ENCODE measurements at places on chromosomes 16 and 17.

- no peak for DNase-seq
Observed at GRCh38 chr16:70796301-70796700, 4.7 kb downstream of the VAC14 start.

GRCh38 chr16:30740364-30741251 is 7.6 kb upstream of the PHKG2 start:
- DNase-seq: no peak

- no peak for DNase-seq
Observed at GRCh38 chr17:66935717-66936116, 28.8 kb upstream of the CACNG4 start.

DNA sequence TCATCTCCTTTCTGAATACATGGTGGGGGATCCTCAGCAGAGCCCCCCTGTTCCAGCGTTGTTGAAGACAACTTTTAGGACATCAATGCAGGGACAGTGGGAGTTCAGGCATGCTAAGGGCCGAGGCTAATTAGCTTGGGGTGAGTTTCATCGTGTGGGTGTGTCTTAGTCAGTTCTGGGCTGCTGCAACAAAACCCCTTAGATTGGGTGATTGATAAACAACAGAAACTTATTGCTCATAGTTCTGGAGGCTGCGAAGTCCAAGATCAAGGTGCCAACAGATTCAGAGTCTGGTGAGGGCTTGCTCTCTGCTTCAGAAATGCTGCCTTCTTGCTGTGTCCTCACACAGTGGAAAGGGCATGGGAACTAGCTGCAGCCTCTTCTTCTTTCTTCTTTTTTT is 214.0 kb downstream of the NTN1 start:
- DNase-seq: no peak

DNA sequence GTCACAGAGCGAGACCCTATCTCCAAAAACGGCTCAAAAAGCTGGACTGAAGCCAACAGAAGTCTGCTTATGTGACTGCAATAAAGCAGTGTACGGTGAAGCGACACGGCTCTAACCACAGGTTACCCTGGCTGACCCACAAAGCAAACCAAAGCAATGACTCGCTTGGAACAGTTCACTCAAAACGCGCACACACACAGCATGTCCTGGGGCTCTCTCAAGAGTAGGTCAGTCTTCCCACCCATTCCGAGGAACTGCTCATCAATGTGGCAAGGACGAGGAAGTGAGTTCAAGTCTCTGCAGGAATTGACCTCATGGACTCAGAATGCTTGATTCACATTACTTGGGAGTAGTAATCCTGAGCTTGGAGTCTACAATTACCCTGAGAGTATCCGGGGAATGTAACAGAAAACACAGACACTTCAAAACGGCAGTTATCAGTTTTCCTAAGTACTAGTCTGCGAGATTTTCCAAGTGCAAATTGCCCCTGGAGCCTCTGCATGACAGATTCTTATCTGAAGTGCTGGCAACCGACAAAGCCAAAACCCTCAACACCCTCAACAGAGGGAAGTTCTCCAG is 25.4 kb downstream of the PELP1 start:
- peak; percentile 50 for DNase-seq

- no peak for DNase-seq
Observed at GRCh38 chr16:58366247-58367031, 25.8 kb upstream of the GINS3 start.

DNA sequence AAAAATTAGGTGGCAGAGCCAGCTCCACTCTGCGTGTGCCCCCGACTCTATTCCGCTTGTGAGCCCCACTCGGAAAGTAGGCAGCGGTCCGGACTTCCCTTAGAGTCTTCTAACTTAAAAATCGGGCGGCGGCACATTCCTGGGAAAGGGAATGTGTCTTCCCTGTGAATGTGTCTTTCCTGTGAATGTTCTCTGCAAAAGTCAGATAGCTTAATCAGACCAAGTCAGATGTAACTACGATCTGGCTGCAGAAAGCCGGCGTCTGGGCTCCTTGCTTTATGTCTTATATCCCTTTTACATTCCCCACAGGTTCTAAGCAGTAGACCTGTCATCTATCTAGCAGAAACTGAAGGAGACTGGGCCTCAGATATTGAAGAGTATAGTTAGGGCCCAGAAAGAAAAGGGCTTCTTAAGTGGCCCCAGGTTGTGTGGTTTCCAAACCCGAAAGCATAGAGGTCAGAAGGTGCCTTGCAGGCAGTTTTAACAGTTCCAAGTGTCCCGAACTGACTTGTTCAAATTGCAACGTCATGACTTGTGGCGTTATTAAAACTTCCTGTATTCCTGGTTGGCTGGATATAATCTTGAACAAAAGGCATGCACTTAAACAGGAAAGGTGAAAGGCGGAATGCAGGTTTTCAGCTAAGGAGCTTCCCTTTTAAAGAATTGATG is 601 bp downstream of the PHKB start:
- no peak for DNase-seq

DNA sequence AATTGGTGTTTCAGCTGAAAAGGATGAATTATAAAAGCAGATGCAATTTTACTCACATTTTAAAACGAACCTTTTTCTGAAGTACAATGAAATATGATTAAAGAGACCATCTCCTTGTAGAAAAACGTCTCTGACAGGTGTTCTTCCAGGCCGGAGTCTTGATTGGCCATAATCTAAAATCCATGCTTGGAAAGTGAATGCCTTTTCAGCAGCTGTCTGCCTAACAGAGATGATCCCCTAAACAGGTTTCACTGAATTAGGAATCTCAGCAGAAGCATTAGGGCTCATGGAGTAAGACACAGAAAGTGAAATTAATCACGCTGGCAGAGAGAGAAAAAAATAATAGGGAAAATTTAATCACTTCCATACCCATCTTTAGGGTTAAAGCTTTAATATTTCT is 39.3 kb upstream of the IRX5 start:
- DNase-seq: no peak

- no peak for DNase-seq
Observed at GRCh38 chr16:228151-228851, 948 bp downstream of the LUC7L start.

- DNase-seq: no peak
Observed at GRCh38 chr16:31875928-31876547, 2.4 kb downstream of the ZNF267 start.

- DNase-seq: no peak
Observed at GRCh38 chr17:13346081-13346533, 255.6 kb downstream of the HS3ST3A1 start.

DNA sequence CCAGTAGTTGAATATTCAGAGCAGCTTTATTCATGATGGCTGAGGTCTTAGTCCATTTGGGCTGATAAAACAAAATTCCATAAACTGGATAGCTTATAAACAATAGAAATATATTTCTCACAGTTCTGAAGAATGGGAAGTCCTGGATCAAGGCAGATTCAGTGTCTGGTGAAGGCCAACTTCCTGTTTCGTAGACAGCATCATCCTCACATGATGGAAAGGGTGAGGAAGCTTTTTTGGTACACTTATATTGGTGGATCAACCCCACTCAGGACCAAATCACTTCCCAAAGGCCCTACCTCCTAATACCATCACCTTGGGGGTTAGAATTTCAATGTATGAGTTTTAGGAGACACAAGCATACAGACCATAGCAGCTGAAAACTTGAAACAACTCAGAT is 224.2 kb downstream of the CYB561 start:
- no peak for DNase-seq

- DNase-seq: no peak
Observed at GRCh38 chr16:53949715-53950410, 245.9 kb downstream of the FTO start.

DNA sequence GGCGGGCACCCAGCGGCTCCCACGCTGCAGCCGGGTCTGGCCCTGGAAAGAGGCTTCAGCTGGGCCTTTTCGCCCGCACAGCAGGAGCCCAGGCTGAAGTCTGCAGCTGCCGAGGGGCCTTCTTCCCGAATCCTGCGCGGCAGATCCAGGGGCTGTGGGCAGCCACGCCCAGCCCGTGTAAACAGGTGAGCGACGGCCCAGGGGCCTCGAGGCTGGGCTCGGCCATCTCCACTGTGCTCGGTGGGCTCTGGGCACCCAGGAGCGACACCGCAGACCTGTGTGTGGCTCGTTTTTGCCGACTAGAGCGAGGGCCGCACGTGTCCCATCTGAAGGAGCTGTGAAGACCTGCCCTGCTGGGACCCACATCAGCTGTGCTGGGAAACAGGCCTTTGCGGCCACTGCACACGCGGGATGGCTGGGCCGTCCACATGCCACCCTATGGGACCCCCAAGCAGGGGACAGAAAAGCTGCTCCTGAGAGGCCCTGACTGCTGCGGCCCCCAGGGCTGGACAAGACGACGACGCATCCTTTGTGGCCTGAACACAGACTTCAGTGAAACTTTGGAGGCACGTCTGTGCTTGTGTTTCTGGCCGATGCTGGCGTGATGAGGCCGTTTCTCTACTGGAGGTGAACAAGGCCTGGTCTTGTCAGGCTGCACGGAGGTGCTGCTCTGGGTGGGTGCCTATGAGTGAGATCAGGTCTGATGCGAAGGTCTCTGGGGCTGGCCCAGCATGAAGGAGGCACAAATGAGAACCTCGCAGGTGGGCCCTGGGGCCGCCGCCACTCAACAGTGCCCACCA is 5.2 kb upstream of the APRT start:
- no peak for DNase-seq

- no peak for DNase-seq
Observed at GRCh38 chr16:83624429-83625120, 183.2 kb upstream of the HSBP1 start.

DNA sequence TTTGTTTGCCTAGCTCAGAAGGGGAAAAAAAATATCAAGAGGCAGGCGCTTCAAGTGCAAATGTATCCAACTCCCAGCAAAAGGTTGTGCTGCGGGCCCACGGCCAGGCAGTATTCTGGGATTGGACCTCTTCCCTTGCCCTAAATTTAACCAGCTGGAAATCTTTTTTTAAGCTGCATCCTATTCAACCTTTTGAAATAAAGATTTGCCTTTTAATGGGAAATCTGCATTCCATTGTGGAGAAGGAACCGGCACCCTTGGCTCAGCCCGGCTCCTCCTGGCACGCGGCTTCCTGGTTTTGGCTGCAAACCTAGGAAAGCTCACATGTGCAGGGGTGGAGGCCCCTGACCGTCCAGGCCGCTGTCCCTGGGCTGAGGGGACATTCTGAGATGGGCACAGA is 38.8 kb upstream of the ENPP7 start:
- DNase-seq: no peak

DNA sequence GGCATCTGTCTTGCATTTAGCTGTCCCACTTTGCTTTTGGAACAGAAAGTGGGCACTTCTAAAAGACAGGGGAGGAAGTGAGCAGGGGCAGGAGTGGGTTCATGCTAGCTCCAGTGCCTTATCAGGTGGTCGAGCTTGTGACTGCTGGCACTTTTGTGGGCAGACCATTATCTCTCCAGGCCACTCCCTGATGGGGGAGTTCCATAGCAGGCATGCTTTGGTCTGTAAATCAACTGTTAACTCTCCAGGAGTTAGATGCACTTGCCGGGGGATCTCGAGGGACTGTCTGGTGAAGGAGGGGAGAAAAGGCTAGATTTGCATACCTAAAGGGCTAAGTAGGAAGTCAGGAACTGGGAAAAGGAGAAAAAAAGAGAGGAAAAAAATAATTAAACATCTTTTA is 9.3 kb upstream of the CARD14 start:
- DNase-seq: no peak

DNA sequence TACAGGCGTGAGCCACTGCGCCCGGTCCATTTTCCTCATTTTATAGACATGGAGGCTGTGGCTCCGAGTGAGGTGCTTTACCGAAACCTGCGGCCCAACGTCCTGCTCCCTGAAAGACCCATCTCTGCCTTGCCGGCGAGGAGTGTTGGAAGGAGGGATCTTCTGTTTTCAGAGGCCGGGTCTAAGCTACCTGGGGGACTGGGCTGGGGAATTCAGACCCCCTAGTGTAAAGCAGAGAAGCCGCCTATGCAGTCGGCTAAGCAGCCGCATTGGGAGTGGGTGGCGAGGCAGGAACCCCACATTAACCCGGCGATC is 16.3 kb downstream of the MEOX1 start:
- DNase-seq: no peak

GRCh38 chr17:32483451-32484019 is 3.3 kb upstream of the CDK5R1 start:
- no peak for DNase-seq

DNA sequence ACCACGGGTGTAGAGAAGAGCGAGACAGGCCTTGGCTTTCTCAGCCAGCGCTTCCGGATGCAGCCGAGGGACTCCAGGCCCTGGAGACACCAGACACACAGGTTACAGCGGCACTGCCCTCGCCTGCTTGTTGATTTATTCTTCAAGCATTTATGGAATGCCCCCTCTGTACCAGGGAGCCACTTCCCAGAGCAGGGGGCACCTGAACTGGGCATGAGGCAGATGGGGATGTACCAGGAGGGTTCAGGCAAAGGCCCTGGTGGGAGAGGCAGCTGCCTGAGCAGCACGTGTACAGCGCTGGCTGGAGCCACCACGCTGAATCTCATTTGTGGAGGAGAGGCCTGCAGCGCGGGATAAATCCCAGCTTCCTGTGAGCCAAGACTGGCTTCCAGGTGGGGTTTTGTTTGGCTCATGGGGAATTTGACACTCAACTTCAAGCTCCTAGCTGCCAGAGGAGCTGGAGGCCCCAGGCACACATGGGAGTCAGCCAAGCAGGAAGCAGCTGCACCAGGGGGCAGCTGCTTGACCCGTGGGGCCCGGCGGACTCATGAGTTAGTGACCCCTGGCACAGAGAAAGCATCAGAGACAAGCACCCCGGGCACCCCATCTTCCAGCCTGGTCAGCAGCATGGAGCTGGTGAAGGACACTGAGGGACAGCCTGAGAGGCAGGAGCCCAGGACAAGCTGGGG is 59.7 kb downstream of the IL21R start:
- no peak for DNase-seq

DNA sequence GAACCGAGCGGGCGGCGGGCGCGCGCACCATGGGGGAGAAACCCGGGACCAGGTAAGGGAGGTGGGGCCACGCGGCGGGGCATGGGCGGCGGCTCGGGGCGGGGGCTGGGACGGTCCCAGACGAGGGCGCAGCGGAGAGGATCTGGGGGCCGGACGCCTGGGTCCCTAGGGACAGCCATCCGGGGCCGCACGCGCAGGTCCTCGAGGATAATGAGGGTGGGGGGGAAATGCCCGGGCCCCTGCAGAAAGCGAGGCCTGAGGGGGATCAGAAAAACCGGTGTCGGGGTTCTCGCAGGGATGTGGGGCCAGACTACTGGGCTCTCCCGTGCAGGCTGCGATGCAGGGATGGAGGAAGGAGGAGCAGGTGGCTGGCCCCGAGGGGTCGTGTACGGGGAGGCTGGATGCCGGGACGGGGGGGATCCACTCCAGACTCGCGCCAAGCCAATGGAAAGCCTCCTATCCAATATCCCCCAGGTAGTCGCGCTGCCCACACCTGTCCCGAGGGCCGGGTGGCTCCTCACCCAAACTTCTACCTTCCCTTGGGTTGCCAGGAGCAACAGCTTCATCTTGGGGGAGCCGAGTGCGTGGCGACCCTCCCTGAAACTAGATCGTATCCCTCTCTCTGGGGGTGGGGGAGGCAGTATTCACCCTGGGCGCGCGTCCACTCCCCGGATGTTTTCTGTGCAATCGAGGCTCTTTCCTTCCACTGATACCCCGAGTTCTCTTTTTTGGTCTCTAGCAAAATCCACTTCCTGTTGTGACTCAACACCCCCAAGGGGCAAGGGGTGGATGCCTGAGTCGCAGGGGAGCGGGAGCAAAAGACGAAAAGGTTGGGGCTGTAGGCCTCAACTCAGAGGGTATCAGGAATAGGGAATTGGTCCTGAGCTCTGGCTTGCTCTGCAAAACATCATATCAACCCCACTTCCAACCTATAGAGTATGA is 532 bp downstream of the ARRB2 start:
- DNase-seq: peak; percentile 60

GRCh38 chr16:86457501-86458148 is 52.7 kb upstream of the FOXF1 start:
- no peak for DNase-seq
